Sciatic nerve (tissue), 2 donors: ENCODE measurements at places on chromosomes 5 and 9. TPM values are rescaled to one million over a fixed set of nuclear protein-coding genes. Genes with fewer than 3 reads are reported as not detected.

The LOX gene
- 25.3 TPM for total RNA-seq

The ZCCHC7 gene
- total RNA-seq: 34.2 TPM

The SLCO4C1 gene
- 0.36 TPM for total RNA-seq

The NSMF gene
- total RNA-seq: 50.4 TPM

The PHAX gene
- total RNA-seq: 42.5 TPM

The RNF180 gene
- 16.4 TPM for total RNA-seq

The CDKN2A gene
- 1.5 TPM for total RNA-seq

The GLRA1 gene
- not detected for total RNA-seq

The TGFBI gene
- 232 TPM for total RNA-seq

The CDH9 gene
- total RNA-seq: not detected

The IFNA21 gene
- not detected for total RNA-seq

The IFNK gene
- not detected for total RNA-seq

The BASP1 gene
- 26.8 TPM for total RNA-seq

The DAB2 gene
- total RNA-seq: 151 TPM

The PLAC8L1 gene
- total RNA-seq: not detected

The DNM1 gene
- 52.7 TPM for total RNA-seq

The IL5 gene
- not detected for total RNA-seq

The GRIA1 gene
- 1.4 TPM for total RNA-seq

The LCN2 gene
- 6.0 TPM for total RNA-seq

The CCNO gene
- total RNA-seq: 0.22 TPM

The KCNMB1 gene
- total RNA-seq: 1.4 TPM

The SAXO1 gene
- total RNA-seq: 0.49 TPM

The LHFPL2 gene
- 33.4 TPM for total RNA-seq

The ISL1 gene
- total RNA-seq: 0.49 TPM

The PDZD2 gene
- total RNA-seq: 105 TPM

The LARP1 gene
- 157 TPM for total RNA-seq

The GRPEL2 gene
- 21.6 TPM for total RNA-seq

The OR1Q1 gene
- total RNA-seq: not detected
